NCI-H1694 (cell line): ENCODE measurements at places on chromosomes 7 and 10.

DNA sequence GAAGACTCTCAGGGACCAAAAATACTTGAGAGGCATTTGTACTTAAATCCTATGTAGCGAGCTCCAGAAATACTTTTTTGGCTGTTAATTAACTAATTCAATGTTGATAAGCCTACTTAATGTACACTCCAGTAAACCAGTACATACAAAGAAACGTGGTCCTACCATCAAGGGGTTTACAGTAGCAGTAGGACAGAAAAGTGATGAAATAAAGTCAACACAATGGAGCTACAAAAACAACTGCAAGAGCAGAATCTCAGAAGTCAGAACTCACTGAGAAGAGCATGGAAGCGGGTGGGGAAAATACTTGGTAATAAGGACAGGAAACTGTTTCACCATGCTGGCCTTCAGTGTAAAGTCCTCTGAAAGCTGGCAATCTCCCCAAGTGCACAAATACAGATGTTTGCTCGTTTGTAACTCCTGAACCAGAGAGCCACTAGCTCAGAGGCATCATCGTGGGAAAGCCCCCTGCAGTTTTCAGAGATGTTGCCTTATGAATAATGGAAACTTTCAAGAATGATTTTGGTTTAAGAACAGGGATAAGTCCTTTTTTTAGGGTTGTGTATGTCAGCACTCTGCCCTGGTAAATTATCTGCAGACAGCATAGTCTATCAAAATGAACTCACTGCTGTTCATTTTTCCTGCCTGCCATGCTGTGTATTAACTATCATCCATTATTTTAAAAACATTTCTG lies 233.2 kb downstream of the SORCS1 start:
- DNase-seq, result no peak

- no peak for DNase-seq
Measured at GRCh38 chr7:147894271-147894670, 696.3 kb upstream of the C7orf33 start.

DNA sequence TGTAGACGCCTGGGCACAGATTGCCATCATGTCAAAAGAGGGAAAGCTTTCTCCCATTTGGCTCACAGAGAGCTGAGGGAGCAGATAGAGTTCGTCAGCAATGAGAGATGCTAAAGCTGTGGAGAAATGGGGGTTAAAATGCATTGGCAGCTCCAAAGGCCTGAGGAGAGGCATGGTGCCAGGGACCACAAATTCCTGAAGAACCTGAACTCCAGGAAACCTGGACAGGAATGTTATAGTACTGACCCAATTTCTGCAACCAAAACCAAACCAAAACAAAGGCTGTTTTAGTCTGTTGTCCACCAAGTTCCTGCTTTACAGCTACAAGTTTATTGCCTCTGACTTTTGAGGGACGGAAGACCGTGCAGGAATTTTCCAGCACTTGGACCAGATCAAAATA lies 575.7 kb downstream of the REEP3 start:
- no peak for DNase-seq

GRCh38 chr7:114622221-114622620 lies 207.6 kb downstream of the FOXP2 start:
- no peak for DNase-seq

- DNase-seq, result no peak
Measured at GRCh38 chr10:17238445-17239291, 10.6 kb downstream of the VIM start.

DNA sequence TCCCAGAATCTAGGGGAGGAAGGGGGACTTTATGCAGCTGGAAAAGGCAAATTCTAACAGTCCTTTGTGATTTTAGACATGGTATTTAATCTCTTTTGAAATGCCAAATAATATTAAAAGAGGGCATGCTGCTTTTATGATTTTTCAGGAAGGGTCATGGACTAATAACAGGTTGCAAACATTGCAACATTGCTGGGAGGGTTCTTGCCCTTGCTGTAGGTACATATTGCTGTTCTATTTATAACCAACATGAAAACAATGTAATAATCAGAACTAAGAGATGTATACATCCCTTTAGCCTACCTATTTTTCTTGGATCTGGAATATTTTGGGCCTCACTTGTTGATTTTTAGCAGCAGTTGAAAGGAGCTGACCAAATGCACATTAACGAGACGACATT lies 411.6 kb downstream of the KCNMA1 start:
- no peak for DNase-seq

DNA sequence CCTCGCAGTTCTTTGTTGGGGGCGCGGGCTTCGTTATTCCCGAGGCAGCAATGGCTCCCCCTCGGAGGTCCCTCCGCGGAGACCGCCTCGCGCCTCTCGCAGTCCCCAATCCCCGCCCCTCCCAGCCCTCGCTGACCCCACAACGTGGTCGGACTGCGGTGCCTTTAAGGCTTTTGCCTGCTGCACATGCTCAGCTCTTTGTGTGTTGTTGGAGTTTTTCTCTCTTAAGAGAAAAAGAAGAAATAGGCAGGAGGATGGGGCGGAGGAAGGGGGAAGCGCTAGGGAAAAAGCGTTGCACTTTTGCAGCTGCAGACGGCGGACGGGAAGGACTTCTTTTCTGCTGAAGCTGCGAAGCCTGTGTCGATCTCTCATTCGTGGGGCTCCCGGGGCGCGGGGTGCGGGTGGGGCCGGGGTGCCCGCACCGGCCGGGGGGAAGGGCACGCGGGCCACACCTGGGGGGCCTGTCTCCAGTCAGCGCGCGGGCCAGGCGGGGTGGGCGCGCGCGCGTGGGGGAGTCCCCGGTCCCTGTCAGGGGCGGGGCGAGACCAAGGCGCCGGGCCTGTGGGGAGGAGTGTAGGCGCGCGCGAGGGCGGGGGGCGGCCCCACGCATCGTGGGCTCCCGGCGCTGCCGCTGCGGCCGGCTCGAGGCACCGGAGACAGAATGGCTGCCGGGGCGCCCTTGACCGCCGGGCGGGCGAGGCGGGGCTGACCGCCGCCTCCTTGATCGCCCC lies 445 bp upstream of the ATRNL1 start:
- no peak for DNase-seq

GRCh38 chr10:114060456-114060855 lies 16.8 kb downstream of the ADRB1 start:
- DNase-seq, result no peak

DNA sequence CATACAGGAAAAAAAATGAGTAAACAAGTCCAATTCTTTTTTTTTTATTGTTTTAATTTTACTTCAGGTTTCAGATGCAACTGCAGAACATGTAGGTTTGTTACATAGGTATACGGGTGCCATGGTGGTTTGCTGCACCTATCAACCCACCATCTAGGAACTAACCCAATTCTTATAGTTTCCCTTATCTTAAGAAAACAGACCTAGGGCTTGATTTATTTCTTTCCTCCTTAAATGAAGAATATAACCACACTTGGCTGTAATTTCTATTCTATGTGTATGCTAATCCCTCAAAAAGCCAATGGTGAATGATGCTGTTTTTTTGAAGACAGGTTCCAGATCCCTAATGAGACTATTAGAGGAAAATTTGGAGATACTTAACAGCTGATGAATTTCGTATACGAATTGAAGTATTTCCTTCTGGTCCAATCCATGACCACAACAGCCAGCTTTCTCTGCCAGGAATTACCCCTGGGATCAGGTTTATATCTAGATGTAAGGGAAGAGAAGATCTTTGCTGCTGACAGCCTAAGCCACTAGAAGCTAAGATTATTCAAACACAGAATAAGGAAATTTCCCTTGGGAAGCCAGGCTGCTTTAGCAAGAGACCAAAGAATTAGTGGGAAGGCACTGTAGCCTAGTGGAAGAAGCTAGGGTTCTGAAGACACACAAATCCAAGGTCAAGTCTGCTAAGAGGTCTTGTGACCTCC lies 115.8 kb downstream of the INHBA start:
- DNase-seq, result no peak

GRCh38 chr10:126584836-126585235 lies 85.7 kb downstream of the C10orf90 start:
- DNase-seq, result no peak

GRCh38 chr10:50542871-50543270 lies 80.9 kb downstream of the SGMS1 start:
- no peak for DNase-seq

DNA sequence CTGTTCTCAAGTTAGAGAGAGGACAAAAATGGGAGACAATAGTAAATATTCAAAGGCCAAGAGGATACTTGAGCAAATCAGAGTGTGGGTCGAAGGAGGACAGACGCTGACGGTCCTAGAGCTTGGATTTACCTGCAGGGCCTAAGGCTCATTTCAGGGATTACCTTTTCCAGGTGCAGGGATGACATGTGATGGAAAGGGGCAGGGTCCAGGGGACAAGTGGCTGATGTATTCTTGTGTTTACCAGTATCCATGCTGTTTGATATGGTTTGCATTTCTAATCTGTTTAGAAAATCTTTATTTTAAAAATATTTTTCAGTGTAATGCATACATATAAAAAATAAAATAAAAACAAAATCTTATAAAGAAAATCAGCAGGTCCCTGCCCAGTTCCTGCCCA lies 5.3 kb downstream of the GALNTL5 start:
- DNase-seq, result no peak

DNA sequence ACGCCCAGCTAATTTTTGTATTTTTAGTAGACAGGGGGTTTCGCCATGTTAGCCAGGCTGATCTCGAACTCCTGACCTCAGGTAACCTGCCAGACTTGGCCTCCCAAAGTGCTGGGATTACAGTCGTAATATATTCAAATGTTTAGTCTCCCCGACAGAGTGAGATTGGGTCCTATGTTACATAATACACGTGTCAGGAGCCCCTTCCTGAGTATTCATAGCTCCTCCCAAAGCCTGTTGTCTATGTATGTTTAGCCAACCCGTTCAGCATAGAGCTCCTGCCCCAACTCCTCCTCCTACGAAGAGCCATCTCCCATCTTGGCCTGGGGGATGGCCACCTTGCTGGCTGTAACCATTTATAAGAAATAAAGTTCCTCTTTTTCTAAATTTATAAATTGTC lies 2.7 kb upstream of the PPP2R2D start:
- DNase-seq, result no peak

- DNase-seq, result no peak
Measured at GRCh38 chr10:63935705-63936104, 414.5 kb downstream of the REEP3 start.

GRCh38 chr7:41832941-41833340 lies 130.1 kb upstream of the INHBA start:
- no peak for DNase-seq

GRCh38 chr10:92278996-92279696 lies 11.7 kb downstream of the CPEB3 start:
- no peak for DNase-seq

DNA sequence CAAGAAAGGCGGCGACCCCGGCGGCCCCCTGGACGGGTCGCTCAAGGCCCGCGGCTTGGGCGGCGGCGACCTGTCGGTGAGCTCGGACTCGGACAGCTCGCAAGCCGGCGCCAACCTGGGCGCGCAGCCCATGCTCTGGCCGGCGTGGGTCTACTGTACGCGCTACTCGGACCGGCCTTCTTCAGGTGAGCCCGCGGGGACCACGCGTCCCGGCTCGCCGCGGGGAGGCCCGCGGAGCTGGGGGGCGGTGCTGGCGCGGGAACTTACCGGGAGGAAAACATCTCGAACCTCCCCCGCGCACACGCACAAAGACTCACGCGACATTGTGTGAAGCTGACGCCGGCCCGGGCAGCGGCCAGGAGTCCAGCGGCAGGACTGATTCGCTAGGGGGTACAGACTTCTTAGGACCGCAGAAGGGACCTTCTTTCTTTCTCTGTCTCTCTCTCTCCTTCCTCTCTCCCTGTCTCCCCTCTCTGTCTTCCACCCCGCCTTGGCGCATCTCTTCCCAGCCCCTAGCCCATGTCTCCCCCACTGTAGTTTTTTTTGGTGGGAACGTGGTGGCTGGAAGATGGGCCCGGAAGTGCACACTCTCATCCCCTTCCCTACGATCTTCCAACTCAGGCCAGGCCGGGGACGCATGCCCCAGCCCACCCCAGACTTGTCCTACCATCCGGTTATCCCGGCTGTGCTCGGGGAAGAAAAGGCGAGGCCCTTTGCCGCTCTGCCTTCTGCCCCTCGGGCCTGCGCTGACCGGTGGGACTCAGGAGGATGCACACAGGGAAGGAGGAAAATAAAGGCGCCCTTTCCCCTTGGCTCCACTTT lies 1.2 kb downstream of the EN2 start:
- no peak for DNase-seq

DNA sequence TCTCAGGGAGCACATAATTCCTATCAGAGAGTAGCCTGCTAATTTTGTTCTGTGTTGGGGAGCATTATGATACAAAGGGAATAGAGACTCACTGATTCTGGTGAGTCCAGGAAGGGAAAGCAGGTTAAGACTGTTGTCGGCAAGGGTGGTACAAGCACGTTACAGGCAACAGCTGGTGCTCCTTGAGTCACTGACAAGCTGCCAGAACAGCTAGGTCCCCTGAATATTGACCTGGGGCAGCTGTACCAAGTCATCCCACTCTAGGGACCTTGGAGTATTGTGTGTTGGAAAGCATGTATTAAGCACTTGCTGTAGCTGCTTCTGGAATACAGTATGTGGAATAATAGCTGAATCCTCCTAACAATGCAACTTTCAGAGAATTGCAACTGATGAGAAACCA lies 37.0 kb upstream of the GLCCI1 start:
- peak; percentile 20 for DNase-seq

DNA sequence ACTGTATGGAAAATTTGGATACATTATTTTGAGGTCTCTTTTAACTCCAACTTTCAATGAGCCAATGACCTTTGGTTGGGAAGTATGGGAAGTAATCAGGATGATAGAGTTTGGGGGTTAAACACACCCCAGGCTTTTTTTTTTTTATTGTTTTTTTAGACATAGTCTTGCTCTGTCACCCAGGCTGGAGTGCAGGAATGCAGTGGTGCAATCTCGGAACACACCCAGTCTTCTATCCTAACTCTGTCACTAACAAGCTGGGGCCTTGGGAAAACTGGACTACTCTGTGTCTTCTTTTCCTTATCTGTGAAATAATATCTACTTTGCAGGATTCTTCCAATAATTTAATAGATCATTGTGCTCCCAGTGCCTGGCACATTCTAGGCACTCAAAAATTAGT lies 37.6 kb upstream of the AGBL3 start:
- DNase-seq, result no peak

GRCh38 chr10:21926949-21927348 lies 76.6 kb downstream of the DNAJC1 start:
- no peak for DNase-seq

DNA sequence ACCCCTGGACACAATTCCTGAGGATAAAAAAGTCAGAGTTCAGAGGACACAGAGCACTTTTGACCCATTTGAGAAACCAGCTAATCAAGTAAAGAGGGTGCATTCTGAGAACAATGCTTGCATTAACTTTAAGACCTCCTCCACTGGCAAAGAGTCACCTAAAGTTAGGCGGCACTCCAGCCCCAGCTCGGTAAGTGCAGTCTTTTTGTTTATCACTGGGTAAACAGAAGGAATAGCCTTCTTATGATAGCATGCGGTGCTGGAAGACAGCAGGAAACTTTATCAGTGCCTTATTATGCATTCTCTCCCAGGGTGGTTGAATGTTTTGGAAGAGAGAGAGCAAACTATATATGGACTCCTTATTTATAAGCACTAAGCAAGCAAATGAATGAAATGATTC lies 130.5 kb downstream of the CDK14 start:
- no peak for DNase-seq

DNA sequence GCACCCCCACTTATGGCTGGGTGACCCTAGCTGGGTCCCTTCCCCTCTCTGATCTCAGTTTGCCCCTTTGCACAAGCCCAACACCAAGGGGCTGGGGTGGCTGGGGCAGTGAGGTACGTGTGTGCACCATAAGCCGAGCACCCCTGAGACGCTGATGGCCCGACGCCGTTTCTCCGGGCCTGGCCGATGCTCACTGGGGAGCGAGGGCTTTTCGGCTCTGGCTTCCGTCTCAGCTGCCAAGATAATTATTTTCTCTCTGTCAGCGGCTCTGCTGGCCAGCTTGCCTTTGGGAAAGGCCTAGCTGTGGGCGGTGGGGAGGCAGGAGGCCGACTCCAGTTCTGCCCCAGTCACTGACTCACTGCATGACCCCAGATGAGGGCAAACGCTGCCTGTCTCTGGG lies 91.0 kb downstream of the ZMIZ1 start:
- DNase-seq, result no peak
